ENCODE measurements at places on chromosomes 2 and 18. TPM values are rescaled to one million over a fixed set of nuclear protein-coding genes. Genes with fewer than 3 reads are reported as not detected.

CAPN14 gene
- polyA plus RNA-seq: 0.16 TPM

PIKFYVE gene
- polyA plus RNA-seq: 17.8 TPM

DNA sequence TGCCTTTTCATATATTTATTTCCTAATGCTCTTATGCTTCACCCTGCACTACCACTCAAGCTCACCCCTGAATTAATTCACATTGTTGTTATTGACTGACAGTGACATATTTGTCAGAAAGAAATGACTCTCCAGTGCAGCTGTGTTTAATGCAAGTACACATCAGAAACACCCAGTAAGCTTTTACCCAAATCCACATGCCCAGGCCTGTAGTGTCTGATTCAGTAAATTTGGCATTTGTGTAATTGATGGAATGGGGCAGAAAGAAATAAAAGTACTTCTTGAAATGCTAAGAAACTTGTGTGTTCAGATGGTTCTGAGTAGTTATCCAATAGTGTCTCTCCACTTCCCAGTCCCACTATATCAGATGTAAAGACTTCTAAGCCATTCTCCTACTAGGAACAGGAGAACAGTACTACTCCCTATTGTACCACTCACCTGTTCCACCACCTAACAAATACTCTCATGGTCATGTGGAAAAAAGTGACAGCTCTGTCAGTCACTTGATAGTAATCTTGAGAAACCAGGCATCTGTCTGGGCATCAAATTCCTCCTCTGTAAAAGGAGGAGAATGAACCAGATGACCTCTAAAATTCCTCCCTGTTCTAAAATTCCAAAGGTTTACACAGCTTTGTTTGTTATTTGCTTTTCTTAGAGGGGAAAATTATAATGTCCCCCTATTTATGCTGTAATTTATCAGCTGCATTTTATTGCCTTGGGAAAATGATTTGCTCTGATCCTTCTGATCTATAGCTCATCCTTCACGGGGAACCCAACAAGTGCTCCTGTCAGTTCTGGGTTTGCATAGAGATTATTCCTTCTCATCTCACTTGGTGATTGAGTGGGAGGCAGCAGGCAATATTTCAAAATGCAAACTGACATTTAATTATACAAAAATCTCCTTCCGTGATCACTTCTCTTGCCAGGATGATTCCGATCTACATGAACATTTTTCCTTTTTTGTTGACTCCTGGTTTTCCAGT, 70.9 kb downstream of the ZNF385B start:
- DNase-seq: no peak

TBR1 gene
- polyA plus RNA-seq: not detected

GRCh38 chr2:229815858-229816257, 101.5 kb upstream of the DNER start:
- no peak for DNase-seq

DNA sequence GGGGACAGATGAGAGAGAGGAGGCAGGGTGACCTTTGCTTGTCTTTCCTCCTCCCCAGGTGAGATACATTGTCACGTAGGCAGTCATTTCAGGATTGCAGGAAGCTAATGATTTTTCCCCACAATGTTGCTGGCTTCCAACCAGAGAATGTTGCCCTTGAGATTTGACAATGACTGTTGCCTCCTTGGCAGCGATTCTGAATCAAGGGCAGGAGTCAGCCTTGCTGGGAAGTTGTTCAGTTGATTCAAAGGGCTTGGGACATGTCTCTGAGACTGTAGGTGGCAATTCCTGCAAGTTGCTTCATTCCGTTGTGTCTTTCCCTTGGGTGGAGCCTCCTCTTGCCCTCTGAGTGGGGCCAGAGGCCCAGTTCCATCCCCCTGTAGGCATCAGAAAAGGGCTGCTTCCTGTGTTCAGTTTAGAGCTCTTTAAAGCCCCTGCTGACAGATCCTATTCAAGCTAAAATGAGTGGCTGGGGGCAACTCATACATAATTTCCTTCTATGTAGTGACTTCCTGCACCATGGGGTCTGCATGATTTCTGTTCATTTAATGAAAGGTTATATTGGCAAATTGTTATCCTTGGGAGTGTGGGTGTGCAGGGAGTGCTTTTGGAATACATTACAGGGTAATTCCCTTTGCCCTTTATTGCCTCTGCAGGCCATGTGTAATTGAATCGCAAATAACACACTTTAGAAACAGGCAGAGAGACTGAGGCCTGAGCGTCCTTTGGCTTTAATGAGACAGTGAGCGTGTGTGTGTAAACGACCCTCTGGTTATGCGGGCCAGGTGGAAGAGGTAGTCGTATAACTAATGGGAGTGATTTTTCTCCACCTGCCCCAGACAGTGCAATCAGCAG, 52.4 kb downstream of the GPR39 start:
- no peak for DNase-seq

ABCG8 gene
- 0.08 TPM for polyA plus RNA-seq

GRCh38 chr2:3762771-3763447, 59.5 kb downstream of the DCDC2C start:
- DNase-seq: no peak

DNA sequence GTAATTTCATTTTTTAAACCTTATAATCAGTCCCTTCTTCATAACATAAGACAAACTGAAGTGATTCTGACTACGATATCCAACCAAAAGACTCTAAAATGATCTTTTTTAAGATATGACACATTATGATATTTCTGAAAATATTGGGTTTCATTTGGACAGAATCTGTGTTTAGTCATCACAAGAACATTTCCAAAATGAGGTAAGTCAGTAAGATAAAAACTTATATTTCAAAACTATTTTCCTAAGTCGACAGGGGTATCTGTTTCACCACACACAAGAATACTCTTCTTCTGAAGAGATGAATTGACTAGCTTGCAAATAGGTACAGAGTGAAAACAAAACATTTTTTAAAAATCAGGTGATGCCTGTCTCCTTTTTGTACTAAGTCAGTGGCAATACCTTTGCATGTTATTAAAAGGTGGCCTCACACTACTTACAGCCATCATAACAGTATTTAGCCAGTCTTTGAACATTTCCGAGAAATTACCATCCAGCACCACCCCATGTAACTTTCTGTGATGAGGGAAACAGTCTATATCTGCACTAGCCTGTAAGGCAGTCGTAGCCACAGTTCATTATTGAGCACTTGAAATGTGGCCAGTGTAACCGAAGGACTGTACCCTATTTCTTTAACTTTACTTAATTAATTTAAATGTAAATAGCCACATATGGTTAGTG, 13.5 kb downstream of the STK39 start:
- no peak for DNase-seq

DNA sequence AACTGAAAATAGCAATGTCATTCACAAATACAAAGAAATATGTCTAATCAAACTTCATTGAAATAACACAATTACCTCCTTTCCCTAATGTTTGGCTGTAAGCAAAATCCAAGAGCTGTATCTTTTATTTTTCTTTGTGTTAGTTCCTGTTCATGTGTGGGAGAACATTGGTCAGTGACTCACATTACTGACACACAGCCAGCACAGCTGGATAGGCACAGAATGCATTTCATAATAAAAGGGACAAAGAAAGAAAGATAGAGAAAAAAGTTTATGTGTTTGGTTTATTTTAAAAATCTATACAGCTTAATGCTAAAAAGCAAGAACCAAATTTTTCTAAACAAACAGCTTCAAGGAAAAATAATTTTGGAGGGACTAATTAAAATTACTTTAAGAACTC, 185.6 kb upstream of the COL3A1 start:
- peak; percentile 36 for DNase-seq

DNA sequence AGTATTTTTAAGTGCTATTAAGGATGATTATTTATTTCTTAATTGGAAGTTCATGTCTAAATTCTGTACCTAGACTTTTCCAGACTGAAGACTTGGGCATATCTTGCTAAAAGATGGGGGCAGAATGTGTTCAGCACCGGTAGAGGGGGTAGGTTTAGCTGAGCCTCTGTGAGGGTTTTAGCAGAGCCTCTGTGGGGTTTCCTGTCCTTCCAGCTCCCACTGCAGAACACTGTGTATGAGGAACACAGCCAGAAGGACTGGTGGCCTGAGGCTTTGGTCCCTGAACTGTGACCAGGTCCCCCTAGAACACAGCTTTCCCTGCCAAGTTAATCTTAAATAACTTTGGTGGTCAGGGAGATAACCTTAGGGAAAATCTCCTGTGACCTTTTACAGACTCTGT, 123.4 kb upstream of the EPC2 start:
- DNase-seq: no peak

DQX1 gene
- 0.17 TPM for polyA plus RNA-seq

STRADB gene
- polyA plus RNA-seq: 94.4 TPM

DNA sequence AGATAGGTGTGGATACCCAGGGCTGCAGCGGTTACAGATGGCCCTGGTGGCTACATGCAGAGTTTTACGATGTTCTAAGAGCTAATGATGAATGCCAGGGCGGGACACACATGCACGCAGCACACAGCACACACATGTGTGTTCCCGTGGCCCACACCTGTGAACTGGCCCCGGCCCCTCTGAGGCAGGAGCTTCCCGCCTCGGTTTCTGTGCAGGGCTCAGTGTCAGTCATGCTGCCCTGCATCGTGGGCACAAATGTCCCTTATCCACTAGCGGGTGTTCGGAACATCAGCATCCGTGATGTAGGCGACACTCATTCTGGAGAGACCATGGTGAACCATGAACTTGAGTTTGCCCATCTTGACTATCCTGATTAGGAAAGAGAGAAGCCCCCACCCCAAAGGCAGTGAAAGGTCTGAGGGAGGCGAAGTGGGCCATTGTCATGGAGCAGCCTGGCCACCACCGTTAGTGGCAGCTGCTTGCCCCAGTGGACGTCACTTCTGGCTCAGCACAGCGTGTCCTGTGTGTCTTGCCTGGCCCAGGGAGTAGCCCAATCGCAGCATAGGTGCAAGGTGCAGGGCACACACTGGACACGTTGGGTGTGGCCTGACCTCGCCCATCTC, 43.8 kb downstream of the DCDC2C start:
- no peak for DNase-seq

EVX2 gene
- polyA plus RNA-seq: not detected

GRCh38 chr18:23573626-23574431, 12.5 kb downstream of the NPC1 start:
- peak; percentile 82 for DNase-seq

PRKAG3 gene
- polyA plus RNA-seq: not detected
